ENCODE measurements at places on chromosomes 2 and 18.

- no peak for DNase-seq
Measured at GRCh38 chr2:239285932-239286230, 114.9 kb downstream of the HDAC4 start.

DNA sequence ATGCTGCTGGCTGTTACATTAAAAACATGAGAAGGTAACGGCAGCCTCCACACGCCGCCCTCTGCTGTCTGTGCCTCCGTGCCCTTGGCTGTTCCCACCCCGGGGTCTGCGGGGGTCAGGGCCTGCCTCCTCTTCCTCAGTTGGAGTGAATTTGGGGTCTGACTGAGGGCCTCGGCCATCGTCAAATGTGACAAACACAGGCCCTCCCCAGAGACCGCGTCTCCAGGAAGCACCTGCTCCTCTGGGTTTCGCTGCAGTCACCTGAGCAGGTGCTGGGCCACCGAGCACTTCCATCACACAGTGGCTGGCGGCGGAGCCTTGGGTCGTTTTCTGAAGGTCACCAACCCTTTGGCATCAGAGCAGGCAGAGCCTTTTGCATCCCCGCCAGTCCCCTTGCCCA lies 70.9 kb downstream of the NFATC1 start:
- DNase-seq, result no peak

GRCh38 chr2:31812051-31812798 lies 198.6 kb downstream of the MEMO1 start:
- no peak for DNase-seq

DNA sequence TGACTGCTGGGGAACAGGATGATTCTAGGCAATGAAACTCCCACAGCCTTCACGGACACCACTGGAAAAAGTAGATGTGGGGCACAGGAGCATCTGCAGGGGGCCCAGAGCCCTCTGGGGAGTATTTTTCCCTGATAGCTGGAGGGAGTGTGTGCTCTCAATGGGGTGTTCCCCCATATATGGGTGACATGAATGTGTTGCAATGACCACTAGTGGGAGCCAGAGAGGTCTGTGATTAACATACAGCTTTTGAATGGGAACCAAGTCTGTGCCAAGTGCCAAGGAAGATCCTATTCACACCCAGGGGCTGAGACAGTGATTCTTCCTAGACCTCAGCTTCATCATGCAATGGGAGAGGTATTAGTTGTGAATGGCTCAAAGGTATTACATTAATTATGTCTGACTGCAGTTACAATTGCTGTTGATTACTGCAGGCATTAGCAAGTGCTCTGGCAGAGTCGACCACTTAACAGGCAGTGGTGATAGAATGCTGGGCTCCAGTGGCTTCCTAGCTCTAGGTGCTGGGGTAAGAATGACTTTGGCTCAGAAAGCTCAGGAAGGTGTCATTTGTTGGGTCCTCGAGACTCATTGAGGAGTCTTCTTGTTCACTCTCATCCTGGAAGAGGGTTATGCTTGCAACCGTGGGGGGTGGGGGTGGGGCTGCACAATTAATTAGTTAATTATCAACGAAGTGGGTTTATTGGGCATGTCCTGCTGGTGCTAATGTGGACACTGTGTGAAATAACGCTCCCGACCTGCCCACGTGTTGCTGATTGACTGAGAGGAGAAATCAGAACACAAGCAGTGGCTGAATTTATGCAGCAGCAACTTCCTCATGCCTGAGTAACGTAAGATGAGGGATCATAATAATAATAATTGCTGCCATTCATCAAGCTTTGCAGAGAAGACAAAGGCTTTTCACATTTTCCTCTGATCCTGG lies 194.1 kb downstream of the CLIP4 start:
- no peak for DNase-seq

- DNase-seq, result no peak
Measured at GRCh38 chr2:39150102-39150562, 29.3 kb upstream of the SOS1 start.

GRCh38 chr18:75363446-75364225 lies 63.9 kb downstream of the SMIM21 start:
- no peak for DNase-seq

DNA sequence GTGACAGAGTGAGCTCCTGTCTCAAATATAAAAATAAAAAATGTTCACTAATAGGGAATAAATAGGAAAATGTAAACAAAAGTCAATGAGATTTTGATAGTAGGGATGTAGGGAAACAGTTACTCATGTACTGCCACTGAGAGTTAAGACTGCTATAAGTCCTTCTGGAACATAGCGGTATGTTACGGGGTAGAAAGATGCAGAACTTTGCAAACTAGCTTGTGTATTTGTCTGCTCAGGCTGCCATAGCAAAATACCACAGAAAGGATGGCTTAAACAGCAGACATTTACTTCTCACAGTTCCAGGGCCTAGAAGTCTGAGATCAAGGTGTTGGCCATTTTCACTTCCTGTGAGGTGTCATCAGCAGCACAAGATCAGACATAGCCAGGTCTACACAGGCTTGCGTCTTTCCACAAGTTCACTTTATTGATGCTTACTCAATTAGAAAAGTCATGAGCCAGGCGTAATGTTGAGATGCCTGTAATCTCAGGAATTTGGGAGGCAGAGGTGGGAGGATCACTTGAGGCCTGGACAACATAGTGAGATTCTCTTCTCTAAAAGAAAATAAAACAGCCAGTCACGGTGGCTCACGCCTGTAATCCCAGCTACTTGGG lies 8.8 kb downstream of the TXNDC2 start:
- DNase-seq, result no peak

DNA sequence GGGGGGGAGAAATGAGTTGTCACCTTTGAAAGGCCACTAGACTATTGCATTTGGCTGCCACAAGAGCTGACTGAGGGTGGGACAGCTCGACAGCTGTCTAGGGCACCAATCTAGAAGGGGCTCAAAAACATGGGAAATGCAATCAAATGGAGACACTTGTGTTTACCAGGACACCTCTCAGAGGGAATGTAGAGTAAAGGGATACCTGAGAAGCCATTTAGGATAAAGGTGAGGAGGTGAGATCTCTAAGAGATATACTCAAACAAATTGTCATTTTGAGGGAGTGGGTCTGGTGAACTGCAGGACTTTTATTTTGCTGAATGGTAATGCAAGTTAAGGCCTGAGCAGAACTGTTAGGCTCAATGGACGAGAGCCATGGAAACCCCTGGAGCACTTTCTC lies 159.8 kb downstream of the DDX1 start:
- DNase-seq, result no peak

GRCh38 chr18:62301322-62301721 lies 23.8 kb upstream of the TNFRSF11A start:
- no peak for DNase-seq

All from activated CD8-positive, alpha-beta memory T cell treated with anti-CD3 and anti-CD28 coated beads for 4 hours (primary cell).